Inflammatory macrophage treated with lipopolysaccharide for 4 hours (primary cell): ENCODE measurements at places on chromosomes 12 and 14.

GRCh38 chr12:70644861-70645260 is 7.6 kb upstream of the PTPRB start:
- no peak for DNase-seq

- DNase-seq = no peak
Measured at GRCh38 chr12:62808166-62808879, 126.6 kb downstream of the PPM1H start.

DNA sequence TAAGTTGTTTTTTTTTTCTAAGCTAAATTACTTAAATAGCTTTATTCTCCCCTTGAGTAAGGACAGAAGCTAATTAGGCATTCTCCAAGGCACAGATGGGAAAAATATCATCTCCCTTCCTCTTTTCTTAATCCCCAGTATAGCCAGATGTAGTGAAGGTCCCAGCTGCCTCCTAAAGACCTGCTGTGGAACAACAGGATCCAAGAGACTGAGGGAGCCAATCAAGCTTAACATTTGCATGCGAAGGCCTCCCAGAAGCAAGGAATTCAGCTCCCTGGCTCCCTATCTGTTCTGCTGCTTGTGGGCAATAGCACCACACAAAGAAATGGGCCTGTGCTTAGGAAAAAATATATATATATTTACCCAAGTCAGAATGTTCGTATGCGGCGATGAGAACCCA is 255.2 kb downstream of the SYT1 start:
- DNase-seq = no peak

DNA sequence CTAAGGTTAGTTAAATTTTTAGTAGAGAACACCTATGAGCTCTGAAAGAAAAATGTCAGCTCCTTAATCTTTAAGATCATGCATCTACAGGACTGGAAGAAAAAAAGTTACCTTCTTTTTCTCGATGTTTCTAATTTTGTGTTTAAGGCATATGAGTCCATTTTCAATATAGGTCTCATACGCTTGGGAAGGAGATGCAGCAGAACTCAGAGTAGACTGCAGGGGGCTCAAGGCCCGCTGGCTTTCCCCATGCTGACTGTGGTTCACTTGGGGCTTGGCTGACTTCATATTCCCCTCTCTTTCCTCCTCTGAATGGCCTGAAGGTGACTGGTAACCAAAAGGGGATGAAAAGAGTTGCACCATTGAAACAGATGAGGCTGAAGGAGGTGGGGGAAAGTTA is 1.5 kb downstream of the CAPRIN2 start:
- DNase-seq = no peak

DNA sequence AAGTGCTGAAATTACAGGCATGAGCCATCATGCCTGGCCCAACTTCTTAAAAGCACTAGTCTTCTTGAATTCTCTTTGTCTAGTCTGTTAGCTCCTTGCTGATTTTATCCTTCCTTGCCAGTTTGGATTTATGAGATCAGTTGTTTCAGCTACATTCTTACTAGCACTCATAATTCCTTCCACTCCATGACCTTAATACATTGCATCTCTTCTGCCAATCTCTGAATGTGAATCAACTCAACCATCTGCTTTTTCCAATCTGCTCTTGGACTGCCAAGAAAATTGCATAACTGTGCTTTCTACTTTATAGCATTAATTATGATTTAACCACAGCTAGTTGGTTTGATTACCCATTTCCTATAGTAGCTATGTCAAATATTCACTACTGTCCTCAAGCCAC is 14.9 kb upstream of the HEATR5A start:
- DNase-seq = no peak

DNA sequence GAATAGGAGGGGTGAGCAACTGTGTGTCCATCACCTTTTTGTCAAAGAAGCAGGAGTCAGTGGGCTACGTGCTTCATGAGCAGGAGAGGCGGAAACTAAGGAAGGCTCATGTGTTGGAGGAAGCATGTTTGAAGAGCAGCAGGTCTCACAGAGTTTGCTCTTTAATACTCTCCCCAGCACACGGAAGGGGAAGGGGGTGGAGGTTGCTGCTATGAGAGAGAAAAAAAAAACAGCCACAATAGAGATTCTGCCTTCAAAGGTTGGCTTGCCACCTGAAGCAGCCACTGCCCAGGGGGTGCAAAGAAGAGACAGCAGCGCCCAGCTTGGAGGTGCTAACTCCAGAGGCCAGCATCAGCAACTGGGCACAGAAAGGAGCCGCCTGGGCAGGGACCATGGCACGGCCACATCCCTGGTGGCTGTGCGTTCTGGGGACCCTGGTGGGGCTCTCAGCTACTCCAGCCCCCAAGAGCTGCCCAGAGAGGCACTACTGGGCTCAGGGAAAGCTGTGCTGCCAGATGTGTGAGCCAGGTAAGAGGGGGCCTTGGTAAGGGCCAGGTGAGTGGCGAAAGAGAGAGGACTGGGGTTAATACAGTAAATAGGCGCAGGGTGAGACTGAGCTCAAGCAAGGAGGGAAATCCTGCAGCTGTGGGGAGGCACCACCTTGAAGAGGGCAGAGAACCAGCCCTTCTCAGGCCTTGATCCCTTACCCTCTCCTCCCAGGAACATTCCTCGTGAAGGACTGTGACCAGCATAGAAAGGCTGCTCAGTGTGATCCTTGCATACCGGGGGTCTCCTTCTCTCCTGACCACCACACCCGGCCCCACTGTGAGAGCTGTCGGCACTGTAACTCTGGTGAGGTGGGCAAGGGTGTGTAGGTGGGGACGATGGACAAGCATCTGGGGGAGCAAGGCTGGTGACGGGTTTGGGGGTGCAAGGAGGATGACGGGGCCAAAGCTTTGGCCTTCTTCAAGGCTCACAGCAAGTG is at the start of gene CD27:
CD27 (plus strand) TSS at position 252 of the 985 bp plus-strand sequence; CDS start at position 393, 141 bp downstream.
- no peak for DNase-seq
